Activated CD8-positive, alpha-beta memory T cell treated with anti-CD3 and anti-CD28 coated beads for 1 hour (primary cell): ENCODE measurements at places on chromosomes 7 and 10.

DNA sequence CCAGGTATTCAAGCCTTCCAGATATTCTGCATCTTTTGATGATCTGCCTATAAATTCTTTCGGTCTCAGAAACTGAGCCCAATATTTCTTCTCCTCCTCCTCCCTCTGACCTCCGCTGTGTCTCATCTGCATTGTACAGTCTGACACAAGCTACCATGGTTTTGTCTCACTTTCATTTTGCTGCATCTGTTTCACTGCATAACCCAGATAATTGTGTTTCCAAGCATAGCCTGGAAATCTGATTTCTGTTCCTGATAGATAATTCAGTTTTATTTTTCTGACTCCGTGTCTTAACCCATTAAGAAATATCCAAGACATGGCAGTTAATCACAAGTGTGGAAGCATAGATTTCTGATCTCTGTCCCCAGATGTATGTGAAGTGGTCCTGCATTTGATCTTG is 374.2 kb upstream of the SEMA3A start:
- no peak for DNase-seq

DNA sequence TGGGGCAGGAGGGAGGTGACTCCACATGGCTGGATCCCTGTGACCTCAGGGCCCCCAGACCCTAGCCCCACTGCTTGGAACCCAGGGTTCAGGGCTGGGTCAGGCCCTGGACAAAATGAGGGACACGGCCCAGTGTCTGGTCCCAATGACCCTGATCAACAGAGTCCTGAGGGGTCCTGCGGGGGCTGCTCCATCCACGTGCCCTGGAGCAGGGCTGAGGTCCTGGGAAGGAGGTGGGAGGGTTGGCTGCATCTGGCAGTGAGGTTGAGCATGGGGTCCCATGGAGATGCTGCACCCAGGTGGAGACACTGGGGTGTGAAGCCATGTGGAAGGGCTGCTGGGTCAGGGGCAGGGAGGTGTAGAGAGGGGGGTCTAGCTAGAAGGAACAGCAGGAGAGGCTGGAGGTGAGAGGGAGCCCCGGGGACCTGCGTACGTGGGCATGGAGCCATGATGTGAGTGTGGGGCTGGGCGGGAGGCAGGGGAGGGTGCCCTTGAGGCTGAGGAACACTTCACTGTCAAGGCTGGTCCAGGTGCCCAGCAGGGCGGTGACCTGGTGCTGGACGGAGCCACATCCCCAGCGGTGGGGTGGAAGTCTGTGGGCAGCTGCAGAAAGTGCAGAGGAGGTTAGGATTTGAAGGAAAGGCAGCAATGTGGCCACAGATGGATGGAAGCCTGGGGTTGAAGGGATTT is 604 bp downstream of the SCART1 start:
- no peak for DNase-seq

DNA sequence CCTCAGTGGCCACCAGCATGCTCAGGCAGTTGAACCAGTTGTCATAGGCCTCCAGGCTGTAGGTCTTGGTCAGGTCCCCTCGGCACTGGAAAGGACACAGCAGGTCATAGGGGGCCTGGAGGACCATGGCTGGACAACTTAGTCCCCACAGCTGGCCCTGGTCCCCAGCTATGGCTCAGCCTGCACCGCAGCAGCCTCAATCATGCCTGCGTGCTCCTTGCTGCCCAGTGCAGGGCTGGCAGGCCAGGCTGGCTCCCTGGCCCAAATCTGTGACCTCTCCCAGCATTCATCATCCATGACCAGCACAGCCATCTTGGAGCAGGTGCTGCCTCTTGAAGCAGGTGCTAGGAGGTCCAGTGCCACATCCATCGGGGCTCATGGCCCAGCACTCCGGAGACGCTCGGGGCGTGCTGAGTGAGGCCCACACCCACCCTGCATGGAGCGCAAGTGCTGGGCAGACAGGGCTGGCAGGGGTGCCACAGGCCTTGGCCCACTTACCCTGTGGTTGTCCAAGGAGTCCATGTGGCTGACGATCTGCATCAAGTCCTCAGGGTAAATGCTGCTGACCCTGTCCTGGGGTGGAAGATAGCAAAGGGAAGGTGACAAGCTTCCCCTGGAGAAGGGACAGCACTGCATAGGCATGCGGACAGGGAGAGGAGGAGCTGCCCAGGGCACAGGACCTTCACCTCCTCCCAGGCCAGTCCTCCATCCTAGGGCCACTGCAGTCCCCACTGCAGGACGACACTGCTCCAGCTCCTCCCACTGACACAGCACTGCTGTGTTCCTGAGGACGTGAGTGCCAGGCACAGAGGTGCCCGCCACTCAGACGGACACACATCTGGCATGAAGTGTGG is 61.7 kb downstream of the CSGALNACT2 start:
- no peak for DNase-seq

DNA sequence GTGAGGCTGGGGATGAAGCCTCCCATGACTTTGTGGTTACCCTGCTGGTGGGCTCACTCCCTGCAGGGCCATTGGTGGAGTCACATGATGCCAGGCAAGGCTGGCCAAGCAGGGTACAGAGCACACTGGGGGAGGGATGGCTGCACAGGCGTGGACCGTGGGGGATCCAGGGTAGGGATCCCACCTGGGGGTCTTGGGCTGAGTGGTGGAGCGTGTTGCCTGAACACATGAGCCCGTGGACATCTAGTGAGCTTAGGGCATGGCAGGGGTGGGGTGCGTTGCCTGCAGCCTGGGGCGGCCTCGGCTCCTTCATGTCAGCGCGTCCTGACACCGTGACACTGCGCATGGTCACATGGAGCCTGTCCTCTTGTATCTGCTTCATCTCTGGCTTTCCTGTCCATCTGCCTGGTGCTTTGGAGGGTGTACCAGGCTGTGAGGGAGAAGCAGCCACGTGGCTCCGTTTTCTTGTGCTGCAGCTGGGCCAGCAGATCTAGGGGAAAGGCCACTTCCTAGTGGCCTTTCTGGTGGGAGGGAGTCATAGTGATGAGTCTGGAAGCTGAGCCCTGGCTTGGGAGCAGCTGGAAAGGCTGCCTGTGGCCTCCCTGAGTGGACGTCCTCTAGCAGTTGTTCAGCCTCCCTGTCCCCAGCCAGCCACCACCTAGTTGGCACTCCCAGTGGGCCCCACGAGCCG is 96.2 kb downstream of the LHPP start:
- DNase-seq: no peak

- DNase-seq: no peak
Observed at GRCh38 chr7:94375691-94376090, 19.0 kb upstream of the COL1A2 start.

GRCh38 chr10:131162211-131162610 is 149.3 kb downstream of the TCERG1L start:
- no peak for DNase-seq

GRCh38 chr10:110848106-110848505 is 23.6 kb upstream of the PDCD4 start:
- DNase-seq: no peak

- DNase-seq: no peak
Observed at GRCh38 chr7:105376908-105377533, 11.7 kb downstream of the SRPK2 start.

DNA sequence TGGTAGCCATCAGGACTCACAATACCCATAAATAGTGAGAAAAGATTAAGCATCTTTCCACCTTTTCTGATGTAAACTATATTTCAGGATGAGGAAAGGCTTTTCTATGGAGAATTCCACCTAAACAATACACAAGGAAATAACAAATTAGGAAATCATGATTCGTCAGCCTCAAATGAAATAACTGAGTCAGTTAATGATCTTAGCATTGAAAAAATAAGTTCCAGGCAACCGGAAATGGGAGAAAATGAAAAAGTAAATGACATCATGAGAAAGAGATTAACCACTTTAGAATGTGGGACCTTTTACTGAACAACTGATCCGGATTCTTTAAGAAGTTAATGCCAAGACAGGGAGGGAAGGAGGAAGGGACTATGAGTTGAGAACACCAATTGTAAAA is 742.3 kb downstream of the TNS3 start:
- DNase-seq: no peak

DNA sequence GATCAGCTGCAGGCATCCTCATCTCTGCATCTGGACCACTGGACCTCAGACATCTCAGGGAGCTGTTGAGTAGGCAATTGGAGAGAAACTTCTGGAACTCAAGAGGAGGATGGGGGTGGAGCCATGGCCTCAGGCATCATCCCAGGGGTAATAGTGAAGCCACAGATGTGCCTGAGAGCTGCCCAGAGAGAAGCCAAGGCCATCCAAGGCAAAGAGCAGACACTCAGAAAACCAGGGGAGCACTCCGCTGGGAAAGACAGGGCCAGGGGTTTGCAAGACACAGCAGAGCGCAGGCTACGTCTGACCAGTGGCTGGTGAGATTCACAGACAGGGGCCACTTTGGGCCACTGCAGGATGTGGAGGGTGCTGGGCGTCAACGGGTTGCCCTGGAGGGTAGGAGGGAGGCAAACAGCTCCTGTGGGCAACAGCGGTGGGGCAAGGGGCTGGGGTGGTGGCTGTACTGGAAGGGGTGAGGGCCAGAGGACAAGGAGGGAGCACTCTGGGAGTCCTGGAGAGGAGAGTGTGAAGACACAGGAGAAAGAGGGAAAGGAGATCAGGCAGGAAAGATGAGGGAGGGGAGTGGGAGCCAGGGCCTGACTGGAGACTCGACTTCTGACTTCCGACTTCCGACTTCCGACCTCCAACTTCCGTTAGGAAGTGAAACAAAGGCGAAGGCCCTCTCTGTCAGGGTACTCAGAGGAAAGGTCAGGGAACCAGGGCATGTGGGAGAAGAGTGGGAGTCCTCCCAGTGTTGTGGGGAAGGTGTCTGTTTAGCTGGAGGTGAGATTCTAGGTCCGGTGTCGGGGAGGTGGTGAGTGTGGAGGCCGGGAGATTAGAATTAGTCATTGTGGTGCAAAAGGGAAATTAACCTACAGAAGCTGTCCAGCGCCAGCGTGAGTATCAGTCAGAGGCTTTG is 69.7 kb upstream of the ANTXRL start:
- no peak for DNase-seq

DNA sequence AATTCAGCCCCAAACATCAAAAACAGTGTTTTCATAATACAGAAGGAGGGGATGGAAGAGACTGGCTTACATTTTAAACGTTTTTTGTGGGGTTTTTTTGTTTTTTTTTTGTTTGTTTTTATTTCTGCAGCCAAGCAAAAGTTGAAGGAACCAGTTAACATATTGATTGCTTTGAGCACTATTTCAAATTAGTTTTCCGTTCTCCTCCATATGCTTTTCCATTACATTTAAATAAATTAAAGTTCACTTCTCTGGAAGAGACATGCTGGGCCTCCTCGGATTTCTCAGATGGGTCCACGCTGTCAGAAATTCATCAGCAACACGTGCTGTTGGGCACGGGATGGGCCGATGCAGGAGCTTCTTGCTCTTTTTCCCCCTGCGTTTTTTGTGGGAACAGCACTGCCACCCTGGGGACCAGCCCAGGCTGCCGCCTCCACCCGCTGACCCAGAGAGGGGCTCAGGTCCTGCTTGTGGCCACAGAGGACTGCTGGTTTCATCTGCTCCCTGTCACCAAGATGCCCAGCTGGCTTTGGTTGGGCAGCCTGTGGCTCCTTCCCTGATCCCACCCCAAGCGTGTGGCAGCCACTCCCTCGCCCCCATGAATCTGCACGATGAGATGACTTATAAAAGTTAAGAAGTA is 67.7 kb upstream of the CHST15 start:
- DNase-seq: no peak

- DNase-seq: no peak
Observed at GRCh38 chr7:112202816-112203215, 3.4 kb downstream of the DOCK4 start.

- no peak for DNase-seq
Observed at GRCh38 chr10:80070057-80070456, 8.4 kb upstream of the TMEM254 start.

GRCh38 chr7:134842886-134843430 is 63.5 kb downstream of the CALD1 start:
- DNase-seq: no peak

GRCh38 chr7:127226685-127227374 is 25.9 kb downstream of the GRM8 start:
- no peak for DNase-seq

DNA sequence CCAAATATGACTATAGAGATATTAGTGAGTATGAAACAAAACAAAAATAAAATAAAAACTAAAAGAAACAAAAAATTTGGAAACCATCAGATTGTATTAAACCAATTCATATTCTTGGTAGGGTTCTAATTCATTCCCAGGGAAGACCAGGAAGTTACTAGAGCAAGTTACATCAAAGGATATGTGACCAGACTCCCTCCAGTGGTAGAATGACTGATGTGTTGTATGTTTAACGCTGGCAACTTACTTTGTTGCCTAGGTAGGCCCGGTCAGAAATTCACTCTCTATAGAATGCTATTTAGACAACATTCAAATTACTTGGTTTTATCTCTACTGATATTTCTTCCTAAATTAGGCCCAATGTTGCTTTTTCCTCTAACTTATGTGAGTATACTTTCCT is 5.2 kb downstream of the PHYHIPL start:
- no peak for DNase-seq

GRCh38 chr10:129897871-129898626 is 66.0 kb downstream of the EBF3 start:
- DNase-seq: no peak

GRCh38 chr10:99698504-99699080 is 33.3 kb downstream of the COX15 start:
- DNase-seq: no peak

DNA sequence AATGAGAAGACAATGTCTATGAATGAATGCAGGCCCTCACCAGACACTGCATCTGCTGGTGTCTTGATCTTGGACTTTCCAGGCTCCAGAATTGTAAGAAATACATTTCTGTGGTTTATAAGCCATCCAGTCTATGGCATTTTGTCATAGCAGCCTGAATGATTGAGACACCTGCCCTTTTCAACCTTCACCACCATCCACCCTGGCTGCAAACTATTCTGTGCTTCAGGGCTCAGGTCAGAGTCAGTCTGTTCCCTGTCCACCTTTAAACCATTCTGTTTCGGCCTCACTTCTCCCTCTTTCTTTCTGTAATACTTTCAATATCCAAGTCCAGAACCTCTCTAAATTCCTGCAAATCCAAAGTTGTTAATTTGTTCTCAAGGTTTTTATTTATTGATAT is 15.9 kb upstream of the CDK13 start:
- DNase-seq: no peak

- DNase-seq: no peak
Observed at GRCh38 chr10:74913377-74913979, 87.1 kb downstream of the KAT6B start.

DNA sequence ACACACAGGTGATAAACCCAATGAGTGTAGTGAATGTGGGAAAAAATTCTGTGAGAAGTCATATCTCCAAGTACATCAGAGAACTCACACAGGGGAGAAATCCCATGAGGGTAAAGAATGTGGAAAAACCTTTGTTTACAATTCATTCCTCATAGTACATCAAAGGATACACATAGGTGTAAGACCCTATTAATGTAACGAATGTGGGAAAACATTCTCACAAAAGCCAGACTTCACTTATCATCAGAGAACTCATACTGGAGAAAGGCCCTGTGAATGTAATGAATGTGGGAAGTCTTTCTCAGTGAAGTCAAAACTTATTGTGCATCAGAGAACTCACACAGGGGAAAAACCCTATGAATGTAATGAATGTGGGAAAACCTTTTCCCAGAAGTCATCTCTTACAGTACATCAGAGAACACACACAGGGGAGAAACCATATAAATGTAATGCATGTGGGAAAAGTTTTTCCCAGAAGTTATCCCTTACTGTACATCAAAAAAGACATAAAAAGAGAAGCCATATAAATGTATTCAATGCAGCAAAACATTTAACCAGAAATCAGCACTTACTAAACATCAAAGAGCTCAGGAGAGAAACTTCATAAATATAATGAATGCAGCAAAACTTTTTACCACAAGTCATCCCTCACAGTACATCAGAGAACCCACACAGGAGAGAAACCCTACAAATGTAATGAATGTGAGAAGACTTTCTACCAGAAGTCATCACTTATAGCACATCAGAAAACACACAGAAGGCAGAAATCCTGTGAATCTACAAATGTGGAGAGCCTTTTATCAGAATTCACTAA is 49.8 kb downstream of the ZNF239 start:
- no peak for DNase-seq
